ENCODE measurements at places on chromosomes 5 and 9.

DNA sequence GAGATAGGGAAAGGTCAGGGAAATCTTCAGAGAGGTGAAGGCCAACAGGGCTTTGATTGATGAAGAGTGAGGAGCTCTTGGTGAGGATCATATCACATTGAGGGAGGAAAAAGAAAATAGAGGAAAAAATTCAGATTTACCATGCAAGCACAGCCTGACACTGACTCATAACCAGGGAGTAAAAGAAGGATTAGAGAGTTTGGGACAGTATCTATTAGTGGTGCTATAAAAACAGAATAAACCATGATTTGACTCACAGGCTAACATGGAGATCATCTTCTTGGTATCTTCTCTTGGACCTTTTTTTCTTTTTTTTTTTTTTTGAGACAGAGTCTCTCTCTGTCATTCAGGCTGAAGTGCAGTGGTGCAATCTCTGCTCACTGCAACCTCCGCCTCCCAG lies 44.4 kb downstream of the MUSK start:
- DNase-seq: no peak

GRCh38 chr5:5069851-5070250 lies 70.3 kb upstream of the ADAMTS16 start:
- DNase-seq: no peak

- DNase-seq: no peak
Measured at GRCh38 chr5:181107699-181108098, 23.3 kb downstream of the OR2V1 start.

- DNase-seq: no peak
Measured at GRCh38 chr9:6029604-6030274, 14.3 kb upstream of the RANBP6 start.

DNA sequence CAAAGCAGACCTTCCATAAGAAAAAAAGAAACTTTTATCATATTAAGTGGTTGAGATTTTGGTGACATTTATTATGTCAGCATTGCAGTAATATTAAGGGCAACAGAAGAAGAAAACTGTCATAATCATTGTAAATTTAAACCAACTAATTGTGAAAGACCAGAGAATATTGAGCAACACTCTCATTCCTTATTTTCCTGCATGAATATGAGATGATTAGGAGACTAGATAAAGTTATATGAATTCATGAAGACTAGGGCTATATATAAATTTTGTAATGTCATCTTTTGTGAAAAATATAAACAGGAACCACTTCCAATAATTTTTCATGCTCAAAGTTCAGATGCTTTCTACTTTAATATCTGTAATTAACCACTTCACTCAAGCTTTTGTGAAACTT lies 974.5 kb upstream of the CDH10 start:
- no peak for DNase-seq

GRCh38 chr5:54985301-54986268 lies at the start of gene ESM1:
TSS of gene ESM1 (minus strand) at chr5:54985593. CDS start at chr5:54985517, 76 bp downstream.
- DNase-seq: peak; percentile 26

GRCh38 chr5:128920345-128921215 lies 44.7 kb upstream of the SLC27A6 start:
- no peak for DNase-seq

DNA sequence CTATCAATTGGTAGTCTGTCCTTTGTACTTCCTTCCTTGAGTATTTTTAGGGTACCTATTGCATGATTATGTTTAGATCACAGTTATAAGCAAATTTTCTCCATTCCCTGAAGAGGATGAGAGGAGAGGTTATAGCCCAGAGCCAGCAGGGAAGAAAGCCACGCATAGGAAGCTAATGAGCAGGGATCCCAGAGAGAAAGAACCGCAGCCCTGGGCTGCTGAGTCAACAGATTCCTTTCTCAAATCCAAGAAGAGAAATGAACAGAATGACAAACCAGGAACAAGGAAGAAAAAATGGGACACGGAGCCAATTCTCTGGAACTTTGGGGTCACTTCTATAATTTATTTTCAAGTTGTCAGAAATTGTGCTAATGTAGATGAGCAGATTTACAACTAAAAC lies 284.5 kb downstream of the RFX3 start:
- no peak for DNase-seq

DNA sequence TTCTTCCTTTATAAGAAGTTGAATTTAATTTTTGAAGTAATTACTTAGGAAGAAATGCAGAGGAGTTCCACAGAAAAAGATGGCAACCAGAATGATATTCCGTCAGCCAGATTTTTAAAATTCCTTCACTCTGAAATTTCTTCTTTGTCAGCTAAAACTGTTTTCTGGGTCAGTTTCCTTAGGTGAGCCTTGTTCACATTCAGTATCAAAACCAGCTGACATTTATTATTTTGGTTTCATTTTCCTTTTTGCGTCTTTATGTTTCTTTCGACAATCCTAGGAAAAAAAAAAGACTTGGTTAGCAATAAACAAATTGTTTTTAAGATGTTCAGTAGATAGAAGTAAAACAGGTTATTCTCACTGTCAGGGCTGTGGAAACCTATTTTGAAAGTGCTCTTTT lies 4.1 kb upstream of the IARS1 start:
- no peak for DNase-seq

DNA sequence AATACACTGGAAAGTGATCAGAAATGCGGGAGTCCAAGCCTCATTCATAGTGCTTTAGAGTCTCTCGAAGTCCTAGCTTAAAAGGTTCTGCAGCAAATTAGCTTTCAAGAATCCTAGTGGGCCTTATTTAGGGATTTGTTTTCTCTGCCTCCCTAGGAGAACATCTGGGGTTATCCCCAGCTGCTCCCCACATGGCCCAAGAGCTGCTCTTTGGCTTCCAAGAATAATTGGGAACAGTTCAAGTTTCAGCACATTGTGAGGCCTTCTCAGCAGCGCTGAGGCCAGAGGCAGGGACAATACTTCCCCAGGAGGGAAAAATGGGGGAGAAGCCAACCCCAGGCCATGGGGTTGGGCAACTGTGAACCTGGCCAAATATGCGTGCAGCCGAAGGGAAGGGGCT lies 108.7 kb downstream of the LIFR start:
- no peak for DNase-seq

- DNase-seq: no peak
Measured at GRCh38 chr5:6684075-6684474, 29.2 kb upstream of the TENT4A start.

DNA sequence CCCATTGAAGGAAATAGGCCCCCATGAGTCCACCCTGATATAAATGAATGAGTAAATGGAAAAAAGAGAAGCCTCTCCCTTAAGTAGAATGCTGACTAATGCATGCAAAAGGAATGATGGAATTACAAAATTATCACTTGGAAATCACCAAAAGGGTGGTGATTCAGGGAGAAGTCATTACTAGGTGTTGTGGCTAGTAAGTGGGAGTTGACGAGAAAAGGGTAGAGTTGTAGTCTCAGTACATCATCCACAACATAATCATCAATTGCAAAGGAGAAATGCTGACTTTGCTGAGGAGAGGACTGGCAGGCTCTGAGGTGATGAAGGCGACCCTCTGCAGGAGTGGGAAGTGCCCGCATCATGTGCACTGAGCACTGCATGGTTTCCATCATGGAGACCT lies 201.5 kb upstream of the S1PR3 start:
- no peak for DNase-seq
